MG63 (cell line): ENCODE measurements at places on chromosomes 5 and 9. TPM values are rescaled to one million over a fixed set of nuclear protein-coding genes. Genes with fewer than 3 reads are reported as not detected.

- peak; percentile 9 for DNase-seq
Observed at GRCh38 chr9:72149231-72149975, at the start of gene GDA. TSS of gene GDA (plus strand) at chr9:72149440. CDS start at chr9:72149560, 120 bp downstream.

- no peak for DNase-seq
Observed at GRCh38 chr9:84137968-84138367, 157.4 kb downstream of the RMI1 start.

- DNase-seq, result no peak
Observed at GRCh38 chr5:135494196-135494595, 41.6 kb downstream of the NEUROG1 start.

DNA sequence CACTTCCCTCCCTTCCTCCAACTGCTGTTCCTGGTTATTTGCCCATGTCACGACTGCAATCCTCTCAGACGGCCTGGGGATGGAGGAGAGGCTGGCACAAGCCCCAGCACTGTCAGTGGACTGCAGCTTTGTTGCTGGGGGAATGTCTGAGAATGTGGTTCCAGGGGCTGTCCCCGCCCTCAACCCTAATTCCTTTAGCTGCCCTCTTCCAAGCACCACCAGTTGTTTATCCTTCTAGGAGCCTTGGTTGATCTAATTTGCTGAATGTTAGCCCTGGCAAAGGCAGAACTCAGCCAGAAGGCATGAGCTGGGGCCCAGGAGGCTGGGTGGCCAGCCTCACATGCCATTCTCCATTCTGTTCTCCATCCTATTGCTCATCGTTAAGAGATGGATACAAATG is 51.6 kb downstream of the ADAM19 start:
- peak; percentile 56 for DNase-seq

- DNase-seq, result no peak
Observed at GRCh38 chr9:4638968-4639367, 23.1 kb upstream of the PLPP6 start.

DNA sequence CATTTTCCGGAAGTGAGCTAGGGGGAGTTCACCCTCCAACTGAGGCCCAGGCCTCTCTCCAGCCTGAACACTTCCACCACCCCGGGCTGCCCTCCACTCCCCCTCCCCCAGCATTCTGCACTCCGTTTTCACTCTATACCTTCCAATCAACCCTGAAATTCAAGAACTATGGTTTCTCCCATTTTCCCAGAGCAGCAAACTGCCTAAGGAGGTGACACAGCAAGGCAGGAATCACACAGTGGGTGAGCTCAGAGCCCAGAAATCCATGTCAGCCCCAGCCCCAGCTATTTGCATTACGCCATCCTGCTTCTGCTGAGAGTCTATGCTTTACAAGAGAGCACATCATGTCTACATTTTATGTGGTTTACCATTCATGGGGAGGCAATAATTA is 11.9 kb downstream of the MSX2 start:
- DNase-seq, result peak; percentile 37

GRCh38 chr9:130243015-130243881 is 22.3 kb upstream of the HMCN2 start:
- peak; percentile 44 for DNase-seq

DNA sequence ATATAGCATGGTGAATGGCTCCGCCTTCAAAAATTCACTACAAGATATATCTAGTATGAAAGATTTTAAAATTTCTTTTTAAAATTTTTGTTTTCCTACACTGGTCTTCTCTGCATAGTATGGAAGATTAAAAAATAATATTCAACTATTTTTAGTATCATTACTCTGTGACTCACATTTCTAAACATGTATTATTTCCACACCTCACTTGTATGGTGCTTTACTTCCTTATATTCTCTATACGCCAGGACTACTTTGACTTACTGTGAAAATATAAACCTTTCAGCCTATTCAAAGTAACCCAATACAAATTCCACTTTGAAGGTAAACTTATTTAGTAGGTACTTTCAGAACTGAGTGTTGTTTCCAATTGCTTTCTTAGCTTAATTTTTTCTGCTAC is 26.8 kb upstream of the TXNDC8 start:
- no peak for DNase-seq

DNA sequence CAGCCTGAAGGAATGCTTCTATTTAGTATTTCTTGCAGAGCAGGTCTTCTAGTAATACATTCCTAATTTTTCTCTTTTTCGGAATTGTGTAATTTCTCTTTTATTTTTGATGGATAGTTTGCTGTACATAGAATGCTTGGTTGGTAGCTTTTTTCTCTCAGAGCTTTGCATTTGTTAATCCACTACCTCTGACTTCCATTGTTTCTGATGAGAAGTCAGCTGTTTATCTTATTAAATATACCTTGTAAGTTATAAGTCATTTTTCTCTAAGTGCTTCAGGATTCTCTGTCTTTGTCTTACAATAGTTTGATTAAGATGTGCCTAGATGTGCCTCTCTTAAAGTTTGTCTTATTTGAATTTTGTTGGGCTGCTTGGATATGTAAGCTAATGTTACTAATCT is 101.9 kb downstream of the HTR1A start:
- DNase-seq, result no peak

DNA sequence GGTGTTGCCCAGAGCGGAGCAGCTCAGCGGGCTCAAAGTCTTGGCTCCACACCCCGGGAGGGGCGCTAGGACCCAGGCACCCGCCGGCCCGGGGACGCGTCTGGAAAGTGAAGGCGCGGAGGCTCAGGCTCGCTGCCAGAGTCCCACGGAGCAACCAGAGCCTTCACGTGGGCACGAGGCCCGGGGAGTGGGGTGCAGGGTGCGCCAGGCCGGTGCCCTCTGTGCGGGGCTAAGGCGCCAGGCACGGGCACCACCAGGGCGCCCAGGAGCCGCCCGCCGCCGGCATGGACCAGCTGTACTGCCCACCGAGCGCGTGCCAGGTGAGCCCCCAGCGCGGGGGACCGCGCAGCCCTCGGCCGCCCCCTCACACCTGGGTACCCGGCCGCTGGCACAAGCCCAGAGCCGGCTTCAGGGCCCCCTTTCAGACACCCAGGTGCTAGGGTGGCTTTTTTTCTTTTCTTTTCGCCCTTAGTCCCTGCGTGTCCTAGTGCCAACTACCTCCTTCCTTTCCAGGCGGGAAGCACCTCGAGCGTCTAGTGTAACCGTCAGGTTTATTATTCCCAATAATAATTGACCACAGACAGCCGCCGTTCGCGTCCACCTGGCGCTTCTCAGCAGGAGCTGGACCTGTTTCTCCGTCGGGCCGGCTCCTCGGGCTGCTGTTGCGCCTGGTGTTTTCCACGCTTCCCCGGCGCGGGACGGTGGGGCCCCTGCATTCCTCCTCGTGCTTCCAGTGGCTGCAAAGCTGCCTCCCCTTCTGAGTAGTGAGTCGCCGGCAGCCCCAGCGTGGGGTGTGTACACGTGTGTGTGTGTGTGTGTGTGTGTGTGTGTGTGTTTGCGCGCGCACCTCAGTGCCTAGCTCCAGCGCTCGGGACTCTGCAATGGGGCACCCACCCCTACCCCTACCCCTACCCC is 30.1 kb upstream of the PDE8B start:
- DNase-seq, result peak; percentile 60

GRCh38 chr5:4229414-4230292 is 634.0 kb downstream of the IRX1 start:
- DNase-seq, result no peak

Gene ATOX1
- 69.5 and 138 TPM in 2 replicates for total RNA-seq

Gene PCDHGB6
- not detected in 2 replicates for total RNA-seq

Gene C1QTNF2
- 1.2 TPM in 1 of 2 replicates, not detected in the other for total RNA-seq
